NAMALWA (cell line): ENCODE measurements at places on chromosomes 12 and 14.
A peak's percentile ranks its signal among the peaks of the same experiment; 100 is the strongest.

- DNase-seq = no peak
Measured at GRCh38 chr14:31421200-31421599, 850 bp upstream of the HEATR5A start.

DNA sequence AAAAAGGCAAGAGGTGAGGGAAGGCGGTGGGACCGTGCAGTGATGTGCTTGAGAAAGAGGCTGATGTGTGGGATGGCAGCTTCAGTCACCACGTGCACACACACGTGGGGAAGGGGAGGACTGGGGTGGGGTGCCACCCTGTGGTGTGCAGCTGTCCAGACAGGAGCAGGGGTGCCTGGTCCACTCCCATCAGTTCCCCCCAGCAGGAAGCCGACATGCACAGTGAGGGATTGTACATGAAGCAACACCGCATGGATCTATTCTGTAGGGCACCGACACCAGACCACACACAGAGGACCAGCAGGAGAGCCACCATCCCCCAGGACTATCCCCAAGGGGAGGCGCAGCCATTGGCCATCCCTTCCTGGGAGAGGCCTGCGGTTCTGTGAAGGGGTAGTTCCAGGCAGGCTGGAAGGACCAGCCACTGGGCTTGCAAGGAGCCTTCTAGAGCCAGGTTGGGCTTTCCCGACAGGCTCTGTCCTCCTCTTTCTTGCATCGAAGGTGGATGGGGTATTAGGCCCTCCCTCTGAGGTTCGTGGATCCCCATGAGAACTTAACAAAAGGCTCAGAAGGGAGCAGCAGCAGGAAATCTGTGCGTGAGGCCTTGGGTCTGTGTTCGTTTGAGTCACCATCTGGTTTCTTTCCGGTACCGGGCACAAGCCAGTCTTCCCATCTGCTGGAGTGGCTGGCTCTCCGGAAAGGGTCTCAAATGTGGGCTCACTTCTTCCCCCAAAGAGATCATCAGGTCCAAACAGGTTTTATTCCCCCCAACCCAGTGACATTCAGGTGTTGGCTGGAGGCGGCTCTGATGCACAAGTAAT lies 59.8 kb downstream of the PLEKHG3 start:
- DNase-seq = peak; percentile 11

- no peak for DNase-seq
Measured at GRCh38 chr12:72465940-72466630, 193.9 kb downstream of the TRHDE start.

- DNase-seq = no peak
Measured at GRCh38 chr14:77407158-77407557, 16.2 kb downstream of the NOXRED1 start.

- DNase-seq = no peak
Measured at GRCh38 chr12:123061441-123062205, 81.1 kb downstream of the ARL6IP4 start.

- no peak for DNase-seq
Measured at GRCh38 chr14:43042408-43042807, 1435.7 kb downstream of the LRFN5 start.

- no peak for DNase-seq
Measured at GRCh38 chr14:57326253-57326652, 57.5 kb downstream of the AP5M1 start.

DNA sequence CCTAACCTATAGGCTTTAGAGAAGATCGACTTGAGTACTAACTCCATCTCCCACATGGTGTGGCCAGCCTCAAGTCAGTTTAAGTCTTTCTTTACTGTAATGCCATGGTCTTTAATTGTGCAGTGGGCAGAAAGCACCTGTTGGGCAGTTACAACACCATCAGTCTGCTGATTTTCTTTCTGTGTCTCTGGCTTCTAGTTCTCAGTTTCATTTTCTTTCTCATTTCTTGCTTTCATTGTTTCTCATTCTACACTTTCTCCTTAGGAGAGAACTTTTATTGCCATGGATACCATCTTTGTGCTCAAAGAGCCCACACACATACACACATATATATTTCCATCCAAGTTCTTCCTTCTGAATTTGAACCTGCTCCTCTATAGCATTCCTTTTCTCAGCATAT lies 96.1 kb upstream of the SLC16A7 start:
- DNase-seq = no peak

DNA sequence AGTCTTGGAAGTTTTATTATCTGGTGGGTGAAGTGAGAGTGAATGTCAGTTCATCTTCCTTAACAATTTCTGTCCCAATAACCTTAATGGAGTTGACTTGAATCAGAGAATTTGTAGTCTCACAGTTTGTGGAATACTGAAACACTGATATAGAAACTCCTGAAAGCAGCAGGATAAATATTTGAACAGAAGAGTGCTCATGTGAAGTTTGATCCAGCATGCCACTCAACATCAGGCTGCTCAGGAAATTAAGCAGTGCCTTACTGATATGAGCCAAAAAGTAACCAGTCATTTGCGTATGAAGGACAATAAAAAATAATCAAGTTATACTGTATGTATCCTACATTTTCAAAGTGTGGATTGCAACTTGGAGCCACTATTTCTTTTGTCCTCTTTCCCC lies 15.7 kb downstream of the MUCL1 start:
- no peak for DNase-seq

GRCh38 chr14:19743256-19743655 lies at the start of gene OR4Q3:
Gene OR4Q3, plus strand, starts transcription at chr14:19743571.
- DNase-seq = no peak
